NCI-H2171 (cell line): ENCODE measurements at places on chromosomes 13 and 19.
A peak's percentile ranks its signal among the peaks of the same experiment; 100 is the strongest.

DNA sequence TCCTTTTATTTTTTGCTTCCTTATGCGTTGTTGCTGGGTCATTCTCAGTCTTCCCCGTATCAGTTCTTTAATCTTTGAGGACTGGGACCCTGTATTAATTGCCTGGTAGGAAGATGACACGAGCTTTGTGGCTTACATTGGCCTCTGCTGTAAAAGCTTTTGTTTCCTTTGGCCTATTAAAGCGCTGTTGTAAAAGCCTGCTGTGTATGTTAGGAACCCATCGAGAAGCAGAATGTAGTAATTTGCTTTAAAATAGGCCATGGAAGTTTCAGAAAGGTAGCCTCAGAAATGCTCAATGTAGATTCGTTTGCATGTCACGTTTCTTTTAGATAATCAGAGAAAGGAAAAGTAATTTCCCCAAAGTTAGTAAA is 257.5 kb upstream of the STARD13 start:
- DNase-seq = no peak

DNA sequence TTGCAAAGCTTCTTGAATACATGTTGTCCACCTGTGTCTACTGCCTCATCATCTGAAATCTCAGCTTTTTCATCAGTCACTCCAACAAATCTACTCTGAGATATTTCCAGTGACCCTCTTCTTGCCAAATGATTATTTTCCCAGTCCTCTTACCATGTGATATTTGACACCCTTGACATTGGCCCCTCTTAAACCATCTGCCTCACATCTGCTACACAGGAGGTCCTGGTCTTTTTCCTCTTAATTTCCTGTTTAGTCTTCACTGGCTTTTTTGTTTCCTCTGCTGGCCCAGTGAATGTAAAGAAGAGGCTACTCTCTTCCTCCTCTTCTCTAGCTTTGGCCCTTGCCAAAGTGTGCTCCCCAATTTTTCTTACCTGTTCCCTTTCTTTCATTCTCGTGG is 218.7 kb downstream of the DNAJC15 start:
- no peak for DNase-seq

DNA sequence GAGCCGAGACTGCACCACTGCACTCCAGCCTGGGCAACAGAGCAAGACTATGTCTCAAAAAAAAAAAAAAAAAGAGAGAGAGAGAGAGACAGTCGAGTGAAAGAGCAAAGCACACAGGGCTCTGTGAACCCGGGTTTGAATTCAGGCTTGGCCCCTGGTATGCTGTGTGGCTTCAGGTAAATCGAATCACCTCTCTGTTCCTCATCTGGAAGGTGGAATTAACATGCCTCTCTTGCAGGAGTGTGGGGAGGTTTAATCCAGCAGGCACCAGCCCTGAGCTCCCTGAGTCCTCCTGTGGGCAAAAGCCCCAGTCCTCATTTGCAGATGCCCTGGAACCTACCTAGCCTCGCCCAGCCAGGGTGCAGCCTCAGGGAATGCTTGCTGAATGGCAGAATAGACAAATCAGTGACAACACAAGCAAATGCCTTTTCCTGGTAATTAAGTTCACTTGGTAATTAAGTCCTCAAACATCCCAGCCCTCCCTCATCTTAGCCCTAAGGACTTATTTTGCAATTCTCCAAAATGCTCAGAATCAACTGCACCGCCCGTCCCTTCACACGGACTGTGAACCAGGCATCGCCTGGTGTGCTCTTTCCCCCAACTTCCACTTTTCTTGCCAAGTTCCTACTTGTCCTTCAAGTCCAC is 4.6 kb upstream of the ZNRF4 start:
- DNase-seq = no peak

DNA sequence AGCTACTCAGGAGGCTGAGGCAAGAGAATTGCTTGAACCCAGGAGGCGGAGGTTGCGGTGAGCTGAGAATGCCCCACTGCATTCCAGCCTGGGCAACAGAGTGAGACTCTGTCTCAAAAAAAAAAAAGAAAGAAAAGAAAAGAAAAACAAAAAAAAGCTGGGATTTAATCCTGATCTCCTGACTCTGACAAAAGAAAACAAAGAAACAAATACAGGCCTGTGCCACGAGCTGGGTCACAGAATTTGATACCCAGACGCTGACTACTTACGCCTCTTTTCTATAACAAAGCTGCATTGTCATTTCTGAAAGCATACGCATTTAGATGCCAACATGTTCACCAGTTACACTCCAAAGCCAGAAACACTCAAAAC is 18.2 kb upstream of the GTF2F2 start:
- DNase-seq = no peak

DNA sequence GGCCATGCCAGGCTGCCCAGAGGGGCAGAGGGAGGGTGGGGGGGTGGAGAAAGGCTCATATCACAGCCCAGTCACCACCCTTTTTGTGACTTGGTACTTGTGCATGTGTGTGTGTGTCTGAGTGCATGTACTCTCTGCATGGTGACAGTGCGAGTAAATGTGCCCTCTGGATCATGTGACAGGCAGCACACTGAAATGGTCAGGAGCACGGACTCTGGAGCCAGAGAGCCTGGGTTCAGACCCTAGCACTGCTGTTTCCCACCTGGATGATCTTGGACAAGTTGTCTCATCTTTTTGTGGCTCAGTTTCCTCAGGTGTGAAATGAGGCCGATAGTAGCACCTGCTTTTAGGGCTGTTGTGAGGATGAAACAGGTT is 2.0 kb downstream of the CIC start:
- DNase-seq = no peak

DNA sequence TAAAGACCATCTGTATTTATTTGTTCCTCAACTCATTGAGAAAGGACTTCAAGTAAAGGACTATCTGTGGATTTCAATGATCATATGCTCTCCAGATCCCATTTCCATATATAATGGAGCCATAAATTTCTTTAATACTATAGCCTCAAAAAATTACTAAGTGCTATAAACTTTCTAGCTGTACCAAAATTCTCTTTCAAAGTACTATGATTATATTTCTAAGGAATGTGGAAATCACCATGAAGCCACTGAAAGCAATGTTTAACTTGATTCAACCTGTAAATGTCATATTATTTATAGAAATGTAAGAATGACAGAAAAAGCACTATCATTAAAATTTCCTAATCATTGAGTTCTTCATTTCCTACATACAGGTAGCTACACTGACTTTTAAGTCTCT is 20.7 kb downstream of the TBC1D4 start:
- DNase-seq = no peak

DNA sequence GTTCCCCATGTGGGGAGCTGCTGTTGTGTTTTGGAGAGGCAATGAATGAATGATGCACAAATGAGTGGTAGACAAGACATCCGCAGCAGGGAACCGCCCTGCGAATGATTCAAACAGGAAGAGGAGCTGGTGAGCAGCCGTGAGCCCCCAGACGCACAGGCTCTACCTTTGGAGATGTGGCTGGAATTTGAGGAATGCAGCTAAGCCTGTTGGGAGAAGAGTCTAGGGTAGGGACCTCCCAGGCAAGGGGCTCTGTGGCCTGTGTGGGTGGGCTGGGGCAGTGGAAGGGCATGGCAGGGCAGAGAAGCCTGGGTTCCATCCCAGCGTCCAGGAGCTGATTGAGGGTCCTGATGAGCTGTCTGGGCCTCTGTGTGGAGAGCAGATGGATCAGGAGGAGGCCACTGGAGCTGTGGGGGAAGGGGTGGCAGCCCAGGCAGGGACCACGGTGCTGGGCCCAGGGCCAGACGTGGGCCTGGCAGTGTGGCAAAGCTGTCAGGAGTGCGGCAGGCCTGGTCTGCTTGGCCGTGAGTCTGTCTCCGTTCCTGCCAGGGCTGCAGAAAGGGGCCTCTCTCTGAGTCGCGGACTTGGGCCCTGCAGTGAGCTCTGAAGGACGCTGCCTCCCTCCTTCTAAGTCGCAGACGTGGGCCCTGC is 41.8 kb upstream of the DCUN1D2 start:
- DNase-seq = no peak

- no peak for DNase-seq
Measured at GRCh38 chr19:30161770-30162169, 210.4 kb upstream of the ZNF536 start.

DNA sequence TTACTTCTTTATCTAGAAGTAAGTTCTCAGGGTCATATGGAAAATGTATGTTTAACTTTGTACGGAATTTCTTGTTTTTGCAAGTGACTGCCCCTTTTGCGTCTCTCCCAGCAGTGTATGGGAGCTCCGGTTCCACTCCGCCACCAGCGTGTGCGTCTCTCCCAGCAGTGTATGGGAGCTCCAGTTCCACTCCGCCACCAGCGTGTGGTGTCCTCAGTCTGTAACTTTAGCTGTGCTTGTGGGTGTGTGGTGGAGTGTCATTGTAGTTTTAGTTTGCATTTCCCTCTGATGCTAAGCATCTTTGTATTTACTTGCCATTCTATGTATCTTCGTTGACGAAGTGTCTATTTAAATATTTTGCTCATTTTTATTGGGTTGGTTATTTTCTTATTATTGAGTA is 2.4 kb downstream of the CUL4A start:
- no peak for DNase-seq

- DNase-seq = no peak
Measured at GRCh38 chr13:27922883-27923612, 3.2 kb downstream of the PDX1 start.

DNA sequence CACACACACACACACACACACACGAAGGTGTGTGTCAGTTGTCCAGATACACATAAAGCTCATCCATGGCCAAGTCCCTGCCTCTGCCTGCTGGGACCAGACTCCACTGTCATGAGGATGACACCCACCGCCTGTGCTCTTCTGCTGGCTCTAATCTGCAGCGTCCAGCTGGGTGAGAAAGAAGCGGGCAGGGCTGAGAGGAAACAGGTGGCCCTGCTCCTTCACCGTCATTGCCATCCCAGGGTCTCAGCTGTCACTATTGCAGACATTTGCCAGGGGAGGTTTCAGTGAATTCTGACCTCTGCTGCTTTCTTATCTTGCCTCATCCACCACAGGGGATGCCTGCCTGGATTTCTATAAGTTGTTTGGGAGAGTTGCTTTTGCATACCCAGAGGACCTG is 31.4 kb downstream of the SCGB2B2 start:
- no peak for DNase-seq

- no peak for DNase-seq
Measured at GRCh38 chr19:49272204-49272603, 52.8 kb downstream of the SLC6A16 start.

GRCh38 chr19:4067396-4068046 is 822 bp upstream of the ZBTB7A start:
- DNase-seq = no peak

GRCh38 chr19:2016041-2016807 is 710 bp upstream of the BTBD2 start:
- peak; percentile 79 for DNase-seq

- DNase-seq = no peak
Measured at GRCh38 chr19:16288544-16288943, 36.1 kb upstream of the KLF2 start.

GRCh38 chr19:9673912-9674662 is 813 bp downstream of the ZNF562 start:
- DNase-seq = peak; percentile 40

- DNase-seq = no peak
Measured at GRCh38 chr13:46687810-46688209, 109.2 kb downstream of the ESD start.

DNA sequence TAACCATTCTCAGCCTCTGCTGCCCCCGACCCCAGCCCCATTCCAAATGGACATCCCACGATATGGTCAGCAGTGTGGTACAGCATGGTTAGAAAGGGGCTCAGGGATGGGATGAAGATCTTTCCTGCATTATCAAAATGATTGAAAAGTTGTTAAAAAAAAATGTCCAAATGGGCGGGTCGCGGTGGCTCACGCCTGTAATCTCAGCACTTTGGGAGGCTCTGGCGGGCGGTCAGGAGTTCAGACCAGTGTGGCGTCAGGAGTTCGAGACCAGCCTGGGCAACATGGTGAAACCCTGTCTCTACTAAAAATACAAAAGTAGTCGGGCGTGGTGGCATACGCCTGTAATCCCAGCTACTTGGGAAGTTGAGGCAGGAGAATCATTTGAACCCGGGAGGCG is 54.3 kb upstream of the ZNF254 start:
- no peak for DNase-seq

DNA sequence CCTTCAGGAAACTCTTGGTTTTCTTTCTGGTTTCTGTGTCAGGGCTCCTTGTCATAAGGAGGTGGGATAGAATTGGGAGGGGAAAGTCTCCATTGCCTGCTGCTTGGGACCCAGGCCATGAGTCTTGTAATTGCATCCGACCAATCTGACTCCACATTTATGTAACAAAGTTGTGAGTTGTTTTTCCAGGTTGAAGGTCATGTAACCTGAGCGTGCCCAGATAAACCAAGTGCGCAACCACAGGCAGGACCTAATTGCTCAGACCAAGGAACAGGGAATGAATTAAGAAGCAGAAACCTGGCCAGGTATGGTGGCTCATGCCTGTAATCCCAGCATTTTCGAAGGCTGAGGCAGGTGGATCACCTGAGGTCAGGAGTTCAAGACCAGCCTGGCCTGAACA is 17.8 kb downstream of the RASL11A start:
- no peak for DNase-seq

- DNase-seq = no peak
Measured at GRCh38 chr13:31224963-31225559, 25.3 kb downstream of the B3GLCT start.

- no peak for DNase-seq
Measured at GRCh38 chr19:45340899-45341453, 426 bp downstream of the KLC3 start.

DNA sequence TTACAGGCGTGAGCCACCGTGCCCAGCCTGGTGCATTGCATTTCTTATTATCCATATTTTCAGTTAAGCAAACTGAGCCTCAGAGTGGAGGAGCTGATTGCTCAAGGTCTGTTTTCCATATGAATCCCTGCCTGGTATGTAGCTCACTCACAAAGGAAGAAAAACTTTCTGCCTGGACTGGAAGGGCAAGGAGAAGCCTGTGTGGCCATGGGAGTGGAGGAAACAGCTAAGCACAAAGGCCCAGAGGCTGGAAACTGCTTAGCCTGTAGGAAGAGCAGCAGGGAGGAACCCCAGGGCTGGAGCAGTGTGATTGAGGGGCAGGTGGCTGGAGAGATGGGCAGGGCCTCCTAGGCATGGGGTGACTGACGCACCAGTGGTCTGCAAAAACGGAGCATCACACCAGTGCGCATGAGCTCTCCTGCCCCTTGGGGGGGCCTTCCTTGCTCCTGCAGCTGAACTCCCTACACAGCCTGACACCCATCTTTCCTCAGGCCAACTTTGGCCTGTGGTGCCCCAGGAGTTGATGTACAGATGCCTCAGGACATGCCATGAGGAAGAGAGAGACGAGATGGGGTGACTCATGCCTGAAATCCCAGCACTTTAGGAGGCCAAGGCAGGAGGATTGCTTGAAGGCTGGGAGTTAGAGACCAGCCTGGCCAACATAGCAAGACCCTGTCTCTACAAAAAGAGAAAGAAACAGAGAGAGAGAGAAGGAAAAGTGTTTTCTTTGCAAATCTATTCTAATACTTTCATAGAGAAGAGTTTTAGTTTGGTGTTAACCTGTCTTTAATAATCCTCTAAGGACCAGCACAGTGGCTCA is 2.8 kb upstream of the HNRNPM start:
- DNase-seq = no peak

- no peak for DNase-seq
Measured at GRCh38 chr13:32212421-32212820, 102.7 kb downstream of the ZAR1L start.

- peak; percentile 16 for DNase-seq
Measured at GRCh38 chr13:69324090-69324886, 783.3 kb upstream of the ATXN8OS start.

- DNase-seq = no peak
Measured at GRCh38 chr13:73406454-73406853, 347.6 kb downstream of the KLF5 start.
